Cardiac muscle cell (in vitro differentiated cells and primary cell): ENCODE measurements at places on chromosomes 2 and 18.

DNA sequence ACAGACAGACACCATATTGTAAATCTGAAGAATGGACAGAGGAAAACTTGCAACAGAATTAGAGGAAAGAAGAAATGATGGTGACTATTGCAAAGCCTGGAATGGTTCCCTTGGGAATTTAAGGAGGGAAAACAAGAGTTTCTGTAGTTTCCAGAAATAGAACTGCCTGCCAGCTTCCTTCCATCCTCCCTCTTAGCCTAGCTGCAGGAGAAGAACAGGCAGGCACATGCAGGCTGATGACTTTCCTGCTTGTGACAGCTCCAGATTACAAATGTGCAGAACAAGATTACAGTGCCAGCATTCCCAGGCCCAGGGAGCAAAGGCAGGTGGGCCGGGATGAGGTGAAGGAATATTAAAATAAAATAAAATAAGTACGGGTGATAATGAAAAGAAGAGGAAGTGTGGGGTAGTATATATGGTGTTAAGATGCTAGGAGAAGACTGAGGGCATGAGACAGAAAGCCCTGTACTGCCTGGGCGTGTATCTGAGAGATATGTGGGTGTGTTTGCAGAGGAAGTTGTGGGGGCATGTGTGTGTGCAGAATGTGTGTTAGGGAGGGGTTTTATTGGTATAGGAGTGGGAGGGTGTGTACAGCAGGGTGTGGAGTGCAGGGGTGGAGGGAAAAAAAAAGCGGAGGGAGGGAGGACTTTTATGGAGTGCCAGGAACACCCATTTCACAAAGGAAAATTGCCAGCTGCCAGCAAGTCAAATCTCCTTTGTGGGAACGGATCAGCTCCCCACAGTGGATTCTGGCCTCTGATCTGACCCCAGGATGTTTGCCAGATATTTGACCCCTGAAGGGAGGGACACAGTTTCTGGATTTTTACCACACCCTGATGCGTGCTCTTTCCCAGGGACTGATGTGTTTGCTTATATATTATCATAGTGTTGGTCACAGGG, 43.9 kb upstream of the NEMP2 start:
- H3K27me3 ChIP-seq, result no peaks in the 10 kb centered on the region
- DNase-seq, result peak; percentile 55
- H3K36me3 ChIP-seq, result no peaks in the 10 kb centered on the region
- peak overlapping the region; percentile 66 for H3K27ac ChIP-seq

DNA sequence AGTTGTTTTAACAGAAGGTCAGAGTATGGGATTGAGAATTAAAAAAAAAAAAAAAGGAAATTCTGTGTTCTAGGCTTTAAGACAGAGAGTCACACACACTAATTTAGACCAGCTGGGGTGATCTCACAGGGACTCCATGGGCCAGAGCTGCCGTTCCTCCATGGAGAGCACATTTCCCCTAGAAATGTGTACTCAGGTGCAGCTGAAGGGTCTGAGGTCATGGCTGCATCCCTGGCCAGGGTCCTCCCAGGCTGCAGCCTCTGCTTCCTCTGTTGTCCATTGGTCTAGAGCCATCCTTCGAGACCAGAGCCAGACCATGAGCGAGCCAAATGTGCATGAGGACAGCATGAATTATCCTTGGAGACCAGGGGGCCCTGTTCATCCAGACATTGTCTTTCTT, 190.1 kb upstream of the TNP1 start:
- H3K27me3 ChIP-seq, result no peaks in the 10 kb centered on the region
- H3K36me3 ChIP-seq, result no peaks in the 10 kb centered on the region
- peaks cover 13% of the 10 kb centered on the region for H3K4me1 ChIP-seq
- DNase-seq, result no peak

DNA sequence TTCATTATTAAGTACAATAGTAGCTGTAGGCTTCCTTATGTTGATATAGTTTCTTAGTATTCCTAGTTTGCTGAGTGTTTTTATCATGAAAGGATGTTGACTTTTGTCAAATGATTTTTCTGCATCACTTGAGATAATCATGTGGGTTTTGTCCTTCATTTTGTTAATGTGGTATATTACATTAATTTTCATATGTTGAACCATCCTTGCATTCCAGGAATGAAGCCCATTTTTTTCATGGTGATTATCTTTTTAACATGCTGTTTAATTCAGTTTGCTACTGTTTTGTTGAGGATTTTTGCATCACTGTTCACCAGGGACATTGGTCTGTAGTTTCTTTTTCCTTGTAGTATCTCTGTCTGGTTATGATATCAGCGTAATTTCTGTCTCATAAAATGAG, 82.9 kb upstream of the CNGA3 start:
- no peak for DNase-seq
- H3K27me3 ChIP-seq, result no peaks in the 10 kb centered on the region
- no peak overlapping the region for H3K4me3 ChIP-seq

- peaks cover under 1% of the 10 kb centered on the region for H3K27me3 ChIP-seq
- H3K27ac ChIP-seq, result no peak overlapping the region
- no peaks in the 10 kb centered on the region for H3K36me3 ChIP-seq
- H3K4me3 ChIP-seq, result no peak overlapping the region
These were observed 7.2 kb downstream of the BOLL start for GRCh38 chr2:197777823-197778407.

DNA sequence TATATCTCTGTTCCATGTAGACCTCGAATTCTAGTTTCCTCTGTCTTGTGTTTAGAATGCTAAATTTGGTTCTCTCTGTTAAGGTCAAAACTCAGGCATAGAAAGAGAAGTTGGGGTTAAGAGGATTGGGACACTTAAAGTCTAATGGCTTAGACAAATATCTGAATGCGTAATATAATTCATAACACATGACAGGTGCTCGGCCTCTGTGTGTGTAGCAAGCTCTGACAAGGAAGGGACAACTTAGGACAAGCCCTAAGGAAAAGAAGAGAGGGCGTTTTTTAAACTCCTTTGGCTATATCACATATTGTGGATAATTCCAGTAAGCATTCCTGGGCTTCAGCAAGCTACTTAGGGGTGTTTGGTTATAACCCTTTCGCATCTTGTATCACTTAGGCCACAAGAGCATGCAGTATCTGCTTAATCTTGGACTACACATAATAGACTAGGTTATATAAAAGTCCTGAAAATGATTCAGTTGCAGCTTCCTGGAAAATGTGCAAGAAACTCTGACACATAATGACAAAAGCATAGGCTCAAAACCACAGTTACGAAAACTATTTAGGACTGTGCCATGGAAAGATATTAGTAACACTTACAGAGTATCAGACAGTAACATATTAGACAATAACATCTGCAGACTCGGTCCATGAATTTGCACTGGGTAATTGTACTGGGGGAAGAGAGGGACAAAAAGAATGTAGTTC, 16.1 kb upstream of the CREB1 start:
- no peak overlapping the region for H3K4me3 ChIP-seq
- H3K27me3 ChIP-seq, result no peaks in the 10 kb centered on the region
- peaks cover 10% of the 10 kb centered on the region for H3K4me1 ChIP-seq

GRCh38 chr18:13454363-13455150, 236.0 kb downstream of the LDLRAD4 start:
- no peaks in the 10 kb centered on the region for H3K36me3 ChIP-seq
- H3K4me1 ChIP-seq, result no peaks in the 10 kb centered on the region
- H3K4me3 ChIP-seq, result no peak overlapping the region
- no peaks in the 10 kb centered on the region for H3K27me3 ChIP-seq
- no peak for DNase-seq

DNA sequence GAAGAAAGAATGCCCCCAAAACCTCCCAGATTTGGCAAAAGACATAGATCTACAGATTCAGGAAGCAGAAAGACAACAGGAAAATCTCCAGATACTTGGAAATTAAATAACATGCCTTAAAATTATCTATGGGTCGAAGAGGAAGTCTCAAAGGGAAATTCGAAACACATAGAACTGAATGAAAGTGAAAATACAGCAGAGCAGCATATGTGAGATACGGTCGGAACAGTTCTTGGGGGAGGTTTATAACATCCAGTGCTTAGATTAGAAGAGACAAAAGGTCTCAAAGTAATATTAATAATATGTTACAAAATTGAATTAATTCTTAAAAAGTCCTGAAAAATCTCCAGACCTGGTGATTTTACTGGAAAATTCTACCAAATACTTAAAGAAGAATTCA, 14.3 kb downstream of the KCNG2 start:
- no peaks in the 10 kb centered on the region for H3K4me1 ChIP-seq
- H3K27me3 ChIP-seq, result no peaks in the 10 kb centered on the region
- H3K4me3 ChIP-seq, result no peak overlapping the region
- no peaks in the 10 kb centered on the region for H3K36me3 ChIP-seq
- H3K27ac ChIP-seq, result no peak overlapping the region

- H3K27ac ChIP-seq, result peak overlapping the region; percentile 62
- no peaks in the 10 kb centered on the region for H3K36me3 ChIP-seq
- peaks cover 44% of the 10 kb centered on the region for H3K4me1 ChIP-seq
- no peaks in the 10 kb centered on the region for H3K27me3 ChIP-seq
- no peak overlapping the region for H3K4me3 ChIP-seq
- no peak for DNase-seq
These were observed 24.9 kb upstream of the CATIP start for GRCh38 chr2:218331745-218332144.

GRCh38 chr2:162890690-162891311, 52.2 kb upstream of the KCNH7 start:
- no peaks in the 10 kb centered on the region for H3K36me3 ChIP-seq
- DNase-seq, result peak; percentile 73
- H3K4me1 ChIP-seq, result peaks cover 26% of the 10 kb centered on the region
- H3K4me3 ChIP-seq, result no peak overlapping the region
- H3K27me3 ChIP-seq, result no peaks in the 10 kb centered on the region
- peak overlapping the region; percentile 1 for H3K27ac ChIP-seq

DNA sequence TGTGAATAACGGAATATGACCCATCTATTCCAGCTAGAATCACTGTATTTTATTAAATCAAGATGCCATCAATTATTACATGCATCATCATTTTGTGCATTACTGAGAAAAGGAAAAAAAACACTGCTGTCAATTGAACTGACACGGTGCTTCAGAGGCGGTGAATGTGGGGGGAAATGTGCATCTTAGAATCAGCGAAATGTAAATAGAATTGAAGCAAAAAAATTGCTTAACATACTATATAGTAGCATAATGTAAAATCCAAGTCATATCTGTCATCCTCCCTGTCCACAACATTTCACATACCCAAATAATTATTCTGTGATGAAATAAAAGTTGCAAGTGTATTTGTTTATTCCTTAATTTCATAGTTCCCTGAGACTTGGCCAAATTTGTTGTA, 84.6 kb downstream of the PRKRA start:
- H3K4me1 ChIP-seq, result no peaks in the 10 kb centered on the region
- no peak overlapping the region for H3K27ac ChIP-seq
- no peak for DNase-seq

GRCh38 chr2:117137371-117137770, 677.1 kb upstream of the DDX18 start:
- H3K4me1 ChIP-seq, result no peaks in the 10 kb centered on the region
- H3K4me3 ChIP-seq, result no peak overlapping the region
- no peak for DNase-seq
- no peaks in the 10 kb centered on the region for H3K27me3 ChIP-seq
- H3K36me3 ChIP-seq, result no peaks in the 10 kb centered on the region

GRCh38 chr2:8413589-8414135, 268.2 kb upstream of the ID2 start:
- H3K27me3 ChIP-seq, result no peaks in the 10 kb centered on the region
- H3K4me3 ChIP-seq, result no peak overlapping the region
- no peak overlapping the region for H3K27ac ChIP-seq
- DNase-seq, result peak; percentile 44
- peaks cover 12% of the 10 kb centered on the region for H3K4me1 ChIP-seq
- no peaks in the 10 kb centered on the region for H3K36me3 ChIP-seq

GRCh38 chr2:241163601-241164118, 13.4 kb downstream of the PPP1R7 start:
- peaks cover 16% of the 10 kb centered on the region for H3K36me3 ChIP-seq
- H3K27ac ChIP-seq, result no peak overlapping the region
- no peak overlapping the region for H3K4me3 ChIP-seq
- H3K27me3 ChIP-seq, result no peaks in the 10 kb centered on the region
- H3K4me1 ChIP-seq, result no peaks in the 10 kb centered on the region
- no peak for DNase-seq

DNA sequence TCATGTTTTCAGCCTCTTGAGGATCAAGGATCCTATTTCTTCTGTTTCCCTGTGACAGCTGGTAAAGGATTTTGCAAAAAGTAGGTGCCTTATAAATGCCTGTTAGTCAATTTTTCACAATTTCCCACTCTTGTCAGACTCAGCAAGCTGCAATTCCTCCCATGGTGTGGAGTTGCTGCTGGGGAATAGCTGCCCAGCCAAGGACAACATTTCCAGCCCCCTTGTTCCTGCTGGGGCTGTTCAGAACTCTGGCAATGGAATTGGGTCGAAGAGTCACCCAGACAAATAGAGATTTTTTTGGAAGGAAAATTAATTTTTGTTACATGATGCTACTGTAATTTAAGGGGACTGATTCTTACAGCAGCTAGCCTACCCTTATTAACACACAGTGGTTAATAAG, 43.7 kb downstream of the FSHR start:
- peaks cover 9% of the 10 kb centered on the region for H3K4me1 ChIP-seq
- no peak for DNase-seq
- H3K36me3 ChIP-seq, result no peaks in the 10 kb centered on the region
- no peak overlapping the region for H3K27ac ChIP-seq
- H3K4me3 ChIP-seq, result no peak overlapping the region

DNA sequence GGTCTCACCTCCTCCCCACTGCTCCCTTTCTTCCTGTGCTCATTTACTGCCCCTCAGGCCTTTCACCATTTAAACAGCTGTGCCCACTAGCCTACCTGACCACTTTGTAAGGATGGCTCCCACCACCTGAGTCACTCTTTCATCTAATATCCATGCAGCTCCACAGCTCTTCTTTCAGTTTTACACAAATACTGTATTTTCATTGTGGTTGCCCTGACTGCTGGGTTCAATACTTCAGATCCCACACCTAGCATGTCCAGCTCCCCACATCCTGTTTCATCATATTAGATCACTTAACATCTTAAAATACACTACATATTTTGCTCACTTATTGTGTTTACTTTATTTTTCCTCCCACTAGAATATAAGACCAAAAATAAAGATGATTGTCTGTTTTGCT, 1110.6 kb downstream of the TSN start:
- H3K36me3 ChIP-seq, result no peaks in the 10 kb centered on the region
- no peak overlapping the region for H3K4me3 ChIP-seq
- no peak for DNase-seq
- no peaks in the 10 kb centered on the region for H3K4me1 ChIP-seq
- no peaks in the 10 kb centered on the region for H3K27me3 ChIP-seq
- H3K27ac ChIP-seq, result no peak overlapping the region

DNA sequence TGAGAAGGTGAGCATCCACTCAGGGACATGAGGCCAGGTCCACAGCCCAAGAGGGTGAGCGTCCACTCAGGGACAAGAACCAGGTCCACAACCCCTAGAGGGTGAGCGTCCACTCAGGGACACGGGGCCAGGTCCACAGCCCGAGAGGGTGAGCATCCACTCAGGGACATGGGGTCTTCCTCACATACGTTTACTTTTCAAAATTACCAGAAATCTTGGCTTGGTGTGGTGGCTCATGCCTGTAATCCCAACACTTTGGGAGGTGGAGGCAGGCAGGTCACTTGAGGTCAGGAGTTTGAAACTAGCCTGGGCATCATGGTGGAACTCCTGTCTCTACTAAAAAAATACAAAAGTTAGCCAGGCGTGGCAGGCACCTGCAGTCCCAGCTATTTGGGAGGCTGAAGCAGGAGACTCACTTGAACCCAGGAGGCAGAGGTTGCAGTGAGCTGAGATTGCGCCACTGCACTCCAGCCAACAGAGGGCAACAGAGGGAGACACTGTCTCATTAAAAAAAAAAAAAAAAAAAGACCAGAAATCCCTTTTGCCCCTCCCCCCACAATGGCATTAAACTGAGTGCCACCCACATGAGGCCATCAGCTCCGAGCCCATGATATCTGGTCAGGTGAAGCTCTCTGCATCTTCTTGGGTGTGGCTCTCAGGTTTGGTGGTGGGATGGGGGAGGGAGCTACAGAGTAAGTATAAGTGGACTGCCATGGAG, 9.0 kb upstream of the MBP start:
- no peak overlapping the region for H3K27ac ChIP-seq
- H3K36me3 ChIP-seq, result no peaks in the 10 kb centered on the region
- H3K27me3 ChIP-seq, result no peaks in the 10 kb centered on the region
- DNase-seq, result no peak
- no peaks in the 10 kb centered on the region for H3K4me1 ChIP-seq
- no peak overlapping the region for H3K4me3 ChIP-seq
